HCT116 (cell line): ENCODE measurements at places on chromosomes 7 and 10.
A peak's percentile ranks its signal among the peaks of the same experiment; 100 is the strongest.

DNA sequence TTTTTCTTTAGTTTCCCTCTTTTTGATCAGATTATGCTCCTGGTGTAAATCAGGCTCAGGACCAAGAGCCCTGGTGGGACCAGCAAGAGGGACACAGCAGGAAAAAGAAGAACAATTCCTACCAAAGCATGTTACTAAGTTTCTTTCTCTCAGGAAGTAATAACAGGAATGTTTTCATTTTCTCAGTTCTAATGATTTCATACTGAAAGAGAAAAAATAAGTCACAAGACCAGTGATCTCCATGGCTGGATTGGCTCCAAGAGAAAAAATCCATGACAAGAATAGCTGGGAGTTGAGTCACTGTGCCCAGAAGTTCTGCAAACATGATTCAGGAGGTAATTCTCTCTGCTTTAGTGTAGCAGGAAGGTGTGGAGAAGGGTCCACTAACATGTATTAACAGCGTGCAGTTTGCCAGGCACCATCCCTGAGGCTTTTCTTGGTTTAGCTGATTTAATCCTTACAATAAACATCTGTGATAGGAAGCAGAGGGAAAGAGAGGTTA is 23.8 kb upstream of the IFIT2 start:
- peak; percentile 67 for DNase-seq

DNA sequence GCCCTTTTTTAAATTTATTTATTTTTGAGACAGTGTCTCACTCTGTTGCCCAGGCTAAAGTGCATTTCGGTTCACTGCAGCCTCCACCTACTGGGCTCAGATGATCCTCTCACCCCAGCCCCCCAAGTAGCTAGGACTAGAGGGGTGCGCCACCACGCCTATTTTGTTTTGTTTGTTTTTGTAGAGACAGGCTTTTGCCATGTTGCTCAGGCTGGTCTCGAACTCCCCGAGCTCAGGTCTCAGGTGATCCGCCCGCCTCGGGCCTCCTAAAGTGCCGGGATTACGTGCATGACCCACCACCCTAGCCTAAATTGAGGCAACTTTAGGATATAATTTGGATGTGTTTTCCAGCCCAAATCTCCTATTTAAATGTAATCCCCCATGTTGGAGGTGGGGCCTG is 805 bp downstream of the ZNF736 start:
- no peak for DNase-seq

GRCh38 chr7:30312178-30312577 is 27.8 kb downstream of the ZNRF2 start:
- no peak for DNase-seq

GRCh38 chr7:5625938-5626337 is 155.5 kb downstream of the RNF216 start:
- peak; percentile 3 for DNase-seq

DNA sequence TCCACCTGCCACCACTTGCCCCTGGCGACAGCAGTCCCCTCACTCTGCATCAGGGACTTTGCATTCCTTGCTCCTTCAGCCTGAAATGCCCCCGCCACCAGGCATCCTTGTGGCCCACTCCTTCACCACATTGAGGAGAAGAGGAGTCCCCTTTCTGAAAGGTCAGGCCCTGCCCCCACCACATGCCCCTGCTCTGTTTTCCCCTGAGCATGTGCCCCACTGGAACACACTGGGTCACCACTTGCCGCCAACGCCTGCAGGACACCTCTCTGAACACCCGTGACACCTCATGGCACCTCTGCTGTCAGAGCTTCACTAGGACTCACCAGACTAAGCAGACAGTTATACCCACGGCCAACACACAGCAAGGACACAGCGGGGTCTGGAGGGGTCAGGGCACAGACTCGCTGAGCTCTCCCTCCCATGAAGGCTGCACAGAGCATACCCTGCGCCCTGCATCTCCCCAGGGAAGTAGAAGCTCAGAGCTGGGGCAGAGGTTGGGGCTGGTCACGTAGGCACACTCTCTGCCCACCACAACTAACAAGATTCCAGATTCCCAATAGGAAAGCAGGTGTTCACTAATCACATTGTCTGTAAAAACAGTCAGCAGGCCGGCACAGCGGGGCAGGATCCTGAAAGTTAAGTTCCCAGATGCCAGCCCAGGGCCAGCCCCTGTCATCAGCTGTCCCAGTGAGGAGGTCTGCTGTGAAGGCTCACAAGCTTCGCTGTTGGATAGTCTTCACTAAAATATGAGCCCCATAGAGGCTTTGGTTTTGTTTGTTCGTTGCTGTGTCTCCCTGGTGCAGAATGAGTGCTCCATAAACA is 5.8 kb upstream of the AOC1 start:
- no peak for DNase-seq

- no peak for DNase-seq
Observed at GRCh38 chr7:130950741-130951140, 216.7 kb upstream of the KLF14 start.

DNA sequence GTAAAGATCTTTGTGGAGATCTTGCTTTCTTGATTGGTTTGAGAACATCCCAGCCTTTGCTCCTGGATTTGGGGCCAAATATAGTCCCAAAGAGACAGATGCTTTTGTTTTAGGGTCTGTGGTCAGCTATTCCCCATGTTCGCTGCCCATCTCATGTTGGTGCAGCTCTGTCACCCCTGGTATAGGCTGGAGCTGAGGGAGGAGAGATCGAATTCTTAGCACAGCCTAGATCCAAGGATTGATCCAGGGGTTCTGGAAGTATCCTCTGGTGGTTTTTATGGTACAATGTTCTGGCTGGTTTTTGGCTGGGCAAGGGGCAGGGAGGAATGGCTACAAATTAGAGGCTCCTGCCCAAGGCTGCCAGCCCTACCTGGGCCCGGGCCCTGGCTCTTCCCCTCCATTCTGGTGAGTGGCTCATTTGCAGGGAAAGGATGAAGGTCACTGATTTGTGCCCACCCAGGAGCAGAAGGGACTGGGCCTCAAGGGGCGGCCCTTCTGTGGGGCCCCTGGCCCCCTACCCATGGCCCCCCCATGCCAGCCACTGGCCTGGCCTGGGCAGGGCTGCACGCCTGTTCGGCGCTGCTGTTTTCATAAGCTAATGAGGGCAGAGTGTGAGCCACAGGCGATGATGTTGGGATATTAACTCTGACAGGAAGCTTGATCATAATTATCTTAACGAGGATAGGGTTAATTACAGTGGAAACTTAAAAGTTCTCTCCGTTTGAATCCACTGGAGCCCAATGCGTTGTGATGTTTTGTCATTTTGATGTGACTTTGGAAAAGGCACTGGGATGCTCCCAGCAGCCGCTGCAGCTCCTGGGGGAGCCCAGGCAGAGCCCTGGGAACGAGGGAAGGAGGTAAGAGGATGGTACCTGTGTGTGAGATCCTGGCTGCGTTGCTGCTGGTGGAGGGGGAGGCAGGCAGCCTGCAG is 600.6 kb downstream of the LRMDA start:
- DNase-seq = no peak

- DNase-seq = no peak
Observed at GRCh38 chr7:136139417-136139816, 162.3 kb upstream of the MTPN start.

- no peak for DNase-seq
Observed at GRCh38 chr7:126839624-126840023, 413.1 kb downstream of the GRM8 start.

GRCh38 chr7:107387128-107387527 is 82.7 kb upstream of the GPR22 start:
- DNase-seq = no peak

GRCh38 chr10:12644380-12645144 is 295.2 kb downstream of the CAMK1D start:
- no peak for DNase-seq

GRCh38 chr10:94403380-94404213 is 1.3 kb downstream of the TBC1D12 start:
- peak; percentile 52 for DNase-seq

DNA sequence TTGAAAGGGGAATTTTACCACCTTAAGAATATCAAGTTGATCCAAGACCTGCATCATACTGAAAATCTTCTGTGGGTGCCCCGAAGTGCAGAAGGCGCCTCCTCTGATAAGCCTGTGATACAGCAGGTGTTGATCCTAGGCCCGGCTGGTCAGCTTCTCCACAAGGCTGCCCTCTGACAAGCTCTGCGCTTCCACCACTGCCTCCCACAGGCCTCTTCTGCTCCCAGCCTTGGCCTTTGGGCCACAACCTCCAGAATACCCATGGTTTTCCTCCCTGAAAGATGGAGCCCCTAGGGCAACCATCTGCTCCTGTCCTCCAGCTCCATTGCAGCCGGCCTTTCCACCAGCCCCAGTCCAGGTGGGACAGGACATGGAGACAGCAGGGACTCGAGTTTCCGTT is 5.6 kb upstream of the OGDHL start:
- DNase-seq = no peak

GRCh38 chr7:12715372-12716133 is 28.1 kb downstream of the ARL4A start:
- peak; percentile 77 for DNase-seq

- DNase-seq = no peak
Observed at GRCh38 chr10:45580371-45581215, 92.0 kb downstream of the ZFAND4 start.

GRCh38 chr10:119502209-119502608 is 40.3 kb downstream of the RGS10 start:
- no peak for DNase-seq

DNA sequence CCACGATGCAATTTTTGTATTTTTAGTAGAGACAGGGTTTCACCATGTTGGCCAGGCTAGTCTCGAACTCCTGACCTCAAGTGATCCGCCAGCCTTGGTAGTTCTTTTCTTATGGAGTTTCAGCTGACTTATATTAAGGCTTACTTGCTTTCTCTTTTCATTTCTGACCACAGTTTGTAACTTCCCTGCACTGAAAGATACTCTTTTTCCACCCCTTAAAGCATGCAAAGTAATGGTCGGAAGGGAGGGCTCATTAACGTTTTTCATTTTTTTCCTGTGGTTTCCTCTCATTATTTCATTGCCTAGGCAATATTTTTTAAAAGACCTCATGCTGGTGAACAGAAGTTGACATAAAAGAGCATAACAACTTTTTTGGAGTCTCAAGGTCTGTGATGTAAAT is 27.0 kb downstream of the ADRB1 start:
- no peak for DNase-seq

- DNase-seq = no peak
Observed at GRCh38 chr10:115988380-115988779, 284.6 kb downstream of the GFRA1 start.

- no peak for DNase-seq
Observed at GRCh38 chr10:121975295-121976086, 474 bp upstream of the NSMCE4A start.

DNA sequence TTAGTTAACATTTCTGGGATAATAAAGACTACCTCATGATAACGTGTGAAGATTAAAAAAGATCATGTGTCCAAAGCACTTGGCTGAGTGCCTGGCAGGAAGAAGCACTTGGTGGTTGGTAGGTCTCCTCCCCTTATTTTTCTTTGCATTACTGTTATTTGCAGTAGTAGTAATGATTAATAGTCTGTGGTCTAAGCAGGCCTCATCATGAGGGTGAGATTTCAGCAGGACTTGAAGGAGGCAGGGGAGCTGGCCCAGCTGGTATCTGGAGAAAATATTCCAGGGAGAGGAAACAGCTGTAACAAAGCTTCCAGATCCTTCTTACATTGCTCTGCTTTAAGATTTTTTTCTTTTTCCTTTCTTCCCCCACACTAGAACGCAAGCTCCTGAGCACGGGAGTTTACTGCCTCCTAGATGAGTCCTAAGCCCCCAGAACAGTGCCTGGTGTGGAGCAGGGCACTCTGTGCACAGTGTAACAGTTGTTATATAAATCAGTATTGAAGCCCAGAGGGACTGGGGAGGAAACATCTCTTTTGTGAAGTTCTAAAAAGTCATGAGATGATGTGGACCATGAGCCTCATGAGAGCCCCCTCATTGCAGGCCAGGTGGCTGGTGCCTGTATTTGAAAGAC is 31.1 kb upstream of the RHEB start:
- no peak for DNase-seq

DNA sequence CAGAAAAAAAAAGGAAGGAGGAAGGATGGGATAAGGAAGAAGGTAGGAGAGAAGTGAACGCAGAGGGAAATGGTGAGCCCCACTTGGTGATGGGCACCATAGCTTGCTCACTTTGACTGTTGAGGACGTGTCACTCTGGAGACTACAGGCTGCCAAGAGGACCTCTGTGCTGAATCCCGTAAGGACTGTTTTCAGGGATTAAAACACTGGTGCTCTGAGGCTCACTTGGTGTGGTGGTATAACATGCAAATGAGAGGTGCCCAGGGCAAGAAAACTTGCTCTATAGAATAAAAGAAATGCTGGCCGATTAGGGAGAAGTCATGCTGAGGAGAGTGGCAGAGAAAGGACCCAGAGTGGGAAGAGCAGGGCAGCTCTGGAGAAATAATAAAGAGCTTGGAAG is 5.3 kb upstream of the IL2RA start:
- DNase-seq = no peak

DNA sequence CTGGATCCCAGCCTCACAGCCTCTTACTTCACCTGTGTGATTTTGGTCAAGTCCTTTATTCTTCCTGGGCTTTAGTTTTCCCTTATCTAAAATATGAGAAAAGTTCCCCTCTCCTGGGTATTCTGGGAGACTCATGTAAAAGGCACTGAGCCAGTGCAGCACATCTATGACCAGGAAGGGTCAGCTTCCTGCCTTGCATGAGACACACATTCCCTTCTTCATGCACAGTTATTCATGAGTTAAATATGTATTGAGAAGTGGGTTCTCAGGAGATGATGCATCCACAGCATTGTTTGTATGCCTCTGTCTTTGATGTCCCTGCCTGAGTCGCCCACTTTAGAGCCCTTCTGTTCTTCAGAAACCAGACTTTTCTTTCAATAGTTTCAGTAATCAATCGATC is 33.3 kb downstream of the EGFR start:
- DNase-seq = no peak

DNA sequence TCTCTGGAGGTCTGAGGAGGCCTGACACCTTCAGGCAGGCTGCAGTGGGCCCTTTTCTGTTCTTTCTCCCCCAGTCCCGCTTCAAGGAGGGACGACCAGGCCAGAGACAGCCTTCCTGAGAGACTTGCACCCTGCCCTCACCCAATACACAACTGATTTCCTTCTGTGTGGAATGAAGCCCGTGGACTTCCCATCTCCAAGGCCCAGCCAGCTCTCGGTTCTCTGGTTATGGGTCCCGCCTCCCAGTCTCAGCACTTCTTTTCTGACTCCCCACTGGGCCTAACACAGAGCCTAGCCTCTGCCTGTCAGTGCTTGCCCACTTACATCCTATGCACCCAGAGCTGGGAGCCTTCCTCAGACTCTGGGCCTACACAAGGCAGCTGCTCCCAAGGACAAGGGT is 24.1 kb upstream of the ADCYAP1R1 start:
- DNase-seq = no peak

- no peak for DNase-seq
Observed at GRCh38 chr7:129951226-129952085, 1.3 kb downstream of the UBE2H start.

DNA sequence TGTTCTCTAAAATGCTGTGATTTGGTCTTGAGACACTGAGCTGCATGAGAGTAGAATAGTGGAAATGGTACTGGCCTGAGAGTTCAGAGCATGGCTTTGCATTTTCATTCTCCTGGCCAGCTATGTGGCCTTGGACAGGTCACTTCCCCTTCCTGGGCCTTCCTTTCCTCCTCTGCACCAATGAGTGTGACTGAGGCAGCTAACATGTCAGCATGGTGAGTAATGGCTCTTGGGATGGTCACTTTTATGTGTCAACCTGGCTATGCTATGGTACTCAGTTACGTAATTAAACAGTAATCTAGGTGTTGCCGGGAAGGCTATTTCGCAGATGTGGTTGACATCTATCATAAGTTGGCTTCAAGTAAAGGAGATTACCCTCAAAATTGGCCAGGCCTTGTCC is 109.3 kb downstream of the RTKN2 start:
- no peak for DNase-seq
